Cardiac septum (tissue), 1 donor: ENCODE measurements at places on chromosomes 1 and 21. TPM values are rescaled to one million over a fixed set of nuclear protein-coding genes. Genes with fewer than 3 reads are reported as not detected.

S100A12 gene
- 4.1 TPM for total RNA-seq

GRCh38 chr1:230368363-230368762 is 57.8 kb downstream of the PGBD5 start:
- no peak for DNase-seq

SH2D1B gene
- total RNA-seq, result not detected

- DNase-seq, result no peak
Measured at GRCh38 chr1:197985351-197985750, 68.2 kb downstream of the LHX9 start.

DNA sequence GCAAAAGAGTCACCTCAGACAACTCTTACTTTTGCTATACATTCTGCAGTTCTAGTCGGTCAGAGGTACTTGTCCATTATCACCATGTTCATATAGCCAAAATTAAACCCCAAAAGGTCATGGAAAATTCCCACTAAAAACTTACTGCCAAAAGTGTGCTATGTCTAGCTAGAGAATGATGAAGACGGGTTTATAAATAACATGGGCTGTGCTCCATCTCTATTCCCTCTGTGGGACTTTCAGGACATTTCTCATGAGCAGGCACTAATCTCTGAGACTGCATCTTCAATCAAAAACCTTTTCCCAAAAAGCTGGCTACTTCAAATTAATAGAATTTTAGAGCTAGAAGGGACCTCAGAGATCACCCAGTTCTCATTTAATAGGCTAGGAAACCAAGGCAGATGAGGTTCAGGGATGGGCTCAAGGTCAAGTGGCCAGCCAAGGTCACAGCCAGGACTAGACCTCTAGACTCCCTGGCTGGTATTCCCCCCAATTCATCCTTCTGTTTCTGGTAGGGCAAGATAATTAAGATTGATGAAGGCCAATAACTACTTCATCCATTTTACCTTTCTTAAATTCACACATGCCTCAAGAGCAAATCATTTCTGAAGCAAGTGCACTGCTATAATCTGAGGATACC is 21.0 kb upstream of the MOB3C start:
- no peak for DNase-seq

DNA sequence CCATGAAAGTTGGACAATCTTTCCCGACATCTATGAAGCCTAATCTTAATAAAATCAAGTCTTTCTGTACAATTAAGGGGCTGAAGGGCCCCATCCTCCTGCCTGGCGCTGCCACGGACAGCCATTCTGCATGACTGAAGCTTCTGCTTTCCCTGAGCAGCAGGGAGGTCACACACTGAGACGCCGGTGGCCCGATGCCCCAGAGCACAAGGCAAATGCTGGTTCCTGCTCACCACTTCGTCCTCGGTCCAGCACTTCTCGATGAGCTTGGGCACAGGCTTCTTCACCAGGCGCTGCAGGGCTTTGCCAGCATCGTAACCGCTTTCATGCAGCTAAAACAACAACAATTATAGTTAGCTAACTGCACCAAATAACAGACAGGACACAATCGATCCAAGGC is 147.8 kb downstream of the SLC45A1 start:
- no peak for DNase-seq

HAPLN2 gene
- 0.43 TPM for total RNA-seq

GRCh38 chr1:155085504-155086127 is 7.0 kb downstream of the EFNA3 start:
- no peak for DNase-seq

- DNase-seq, result no peak
Measured at GRCh38 chr1:29838738-29839320, 602.5 kb downstream of the PTPRU start.

- no peak for DNase-seq
Measured at GRCh38 chr1:201728731-201729130, 100.2 kb upstream of the IPO9 start.
